Body of pancreas (tissue), 4 donors: ENCODE measurements at places on chromosomes 3 and 15. TPM values are rescaled to one million over a fixed set of nuclear protein-coding genes. Genes with fewer than 3 reads are reported as not detected.

DNA sequence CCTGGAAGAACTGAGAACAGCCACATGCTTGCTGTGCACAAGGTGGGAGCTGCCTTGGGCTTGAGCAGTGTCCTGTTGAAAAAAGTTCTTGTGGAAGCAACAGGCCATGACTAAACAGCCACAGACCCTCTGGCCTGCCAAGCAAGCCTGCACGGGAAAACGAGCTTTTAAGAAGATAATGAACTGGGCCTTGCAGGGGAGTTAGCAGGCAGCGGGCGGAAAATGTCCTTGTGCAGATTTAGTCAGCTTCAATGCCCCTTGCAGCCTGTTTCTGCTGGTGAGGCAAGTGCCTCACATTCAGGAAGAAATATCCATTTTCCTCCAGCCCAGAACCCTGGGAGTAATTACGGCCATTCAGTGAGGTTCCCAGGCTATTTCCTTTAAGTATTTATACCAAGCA lies 126.2 kb upstream of the KLHL25 start:
- H3K4me3 ChIP-seq = no peak overlapping the region
- DNase-seq = no peak
- H3K27me3 ChIP-seq = no peaks in the 10 kb centered on the region
- H3K4me1 ChIP-seq = no peaks in the 10 kb centered on the region

GRCh38 chr15:60854858-60855564 lies 374.1 kb downstream of the RORA start:
- H3K27ac ChIP-seq = no peak overlapping the region
- no peaks in the 10 kb centered on the region for H3K27me3 ChIP-seq
- H3K4me1 ChIP-seq = no peaks in the 10 kb centered on the region
- no peaks in the 10 kb centered on the region for H3K36me3 ChIP-seq

DNA sequence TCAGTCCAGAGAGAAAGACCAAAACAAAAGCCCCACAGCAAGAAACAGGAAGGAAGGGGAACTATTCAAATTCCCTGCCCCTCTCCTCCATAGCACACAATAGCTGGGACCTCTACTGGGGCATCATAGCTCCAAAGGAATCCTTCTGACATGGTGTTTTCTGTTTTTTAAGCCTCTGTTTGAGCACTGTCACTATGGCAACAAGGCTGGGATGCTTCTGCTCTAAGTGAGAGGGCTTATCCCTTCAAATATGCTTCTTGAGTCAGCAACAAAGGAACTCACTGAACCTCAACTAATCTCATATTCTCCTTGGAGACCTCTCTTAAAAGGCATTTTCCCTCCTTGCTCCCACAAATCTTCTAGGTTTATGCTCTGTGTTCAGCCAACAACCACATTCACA lies 40.5 kb downstream of the MYLK start:
- no peak overlapping the region for H3K4me3 ChIP-seq
- H3K4me1 ChIP-seq = no peaks in the 10 kb centered on the region
- no peak for DNase-seq
- no peak overlapping the region for H3K27ac ChIP-seq
- H3K27me3 ChIP-seq = no peaks in the 10 kb centered on the region

DNA sequence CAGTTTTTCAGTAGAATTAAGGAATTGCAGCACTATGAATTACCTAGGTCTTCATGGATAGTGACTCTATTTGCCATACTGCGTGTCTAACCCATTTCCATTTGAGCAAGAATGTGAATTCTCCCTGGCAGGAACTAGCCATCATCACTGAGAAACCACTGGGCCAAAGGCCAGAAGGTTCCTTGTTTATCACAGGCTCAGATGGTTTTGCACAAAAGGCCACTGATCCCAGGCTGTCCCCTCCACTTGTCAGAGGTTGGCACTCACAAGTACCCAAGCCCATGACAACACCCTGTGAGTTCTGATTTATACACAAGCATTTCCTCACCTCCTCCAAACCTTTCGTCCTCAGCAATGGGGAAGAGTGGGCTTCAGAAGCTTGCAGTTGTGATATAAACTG lies 131.8 kb downstream of the FOXB1 start:
- H3K4me1 ChIP-seq = no peaks in the 10 kb centered on the region
- no peak overlapping the region for H3K4me3 ChIP-seq
- no peak for DNase-seq
- H3K36me3 ChIP-seq = no peaks in the 10 kb centered on the region
- H3K27ac ChIP-seq = no peak overlapping the region

GRCh38 chr3:99218468-99218867 lies 317.0 kb upstream of the DCBLD2 start:
- no peaks in the 10 kb centered on the region for H3K36me3 ChIP-seq
- H3K27ac ChIP-seq = no peak overlapping the region
- no peak for DNase-seq
- H3K27me3 ChIP-seq = no peaks in the 10 kb centered on the region

GRCh38 chr3:52431459-52432223 lies 13.3 kb downstream of the SEMA3G start:
- peaks cover 4% of the 10 kb centered on the region for H3K4me1 ChIP-seq
- no peak overlapping the region for H3K4me3 ChIP-seq
- H3K36me3 ChIP-seq = no peaks in the 10 kb centered on the region
- H3K27ac ChIP-seq = no peak overlapping the region
- no peak for DNase-seq

DNA sequence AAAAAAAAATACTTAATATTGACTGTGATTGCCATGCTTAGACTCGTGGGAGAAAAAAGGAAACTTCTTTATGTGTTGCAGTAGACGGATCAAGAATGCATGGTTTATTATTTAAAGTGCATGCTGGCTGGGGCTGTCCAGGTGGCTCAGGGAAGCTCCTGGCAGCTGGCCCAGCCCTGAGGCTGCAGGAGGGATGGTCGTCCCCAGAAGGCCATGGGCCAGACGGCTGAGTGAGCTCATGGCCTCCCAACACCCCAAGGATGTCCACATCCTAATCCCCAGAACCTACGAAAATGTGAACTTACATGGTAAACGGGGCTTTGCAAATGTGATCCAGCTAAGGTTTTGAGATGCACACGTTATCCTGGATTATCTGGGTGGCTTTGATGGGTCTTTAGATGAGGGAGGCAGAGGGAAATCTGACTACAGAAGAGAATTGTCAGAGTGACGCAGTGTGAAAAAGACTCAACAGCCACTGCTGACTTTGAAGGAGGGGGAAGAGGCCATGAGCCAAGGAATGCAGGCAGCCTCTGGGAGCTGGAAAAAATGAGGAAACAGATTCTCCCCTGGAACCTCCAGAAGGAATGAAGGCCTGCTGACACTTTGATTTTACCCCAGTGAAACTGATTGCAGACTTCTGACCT lies 29.8 kb downstream of the ADAMTS17 start:
- DNase-seq = no peak
- no peak overlapping the region for H3K27ac ChIP-seq
- no peaks in the 10 kb centered on the region for H3K4me1 ChIP-seq
- H3K4me3 ChIP-seq = no peak overlapping the region
- H3K36me3 ChIP-seq = no peaks in the 10 kb centered on the region

DNA sequence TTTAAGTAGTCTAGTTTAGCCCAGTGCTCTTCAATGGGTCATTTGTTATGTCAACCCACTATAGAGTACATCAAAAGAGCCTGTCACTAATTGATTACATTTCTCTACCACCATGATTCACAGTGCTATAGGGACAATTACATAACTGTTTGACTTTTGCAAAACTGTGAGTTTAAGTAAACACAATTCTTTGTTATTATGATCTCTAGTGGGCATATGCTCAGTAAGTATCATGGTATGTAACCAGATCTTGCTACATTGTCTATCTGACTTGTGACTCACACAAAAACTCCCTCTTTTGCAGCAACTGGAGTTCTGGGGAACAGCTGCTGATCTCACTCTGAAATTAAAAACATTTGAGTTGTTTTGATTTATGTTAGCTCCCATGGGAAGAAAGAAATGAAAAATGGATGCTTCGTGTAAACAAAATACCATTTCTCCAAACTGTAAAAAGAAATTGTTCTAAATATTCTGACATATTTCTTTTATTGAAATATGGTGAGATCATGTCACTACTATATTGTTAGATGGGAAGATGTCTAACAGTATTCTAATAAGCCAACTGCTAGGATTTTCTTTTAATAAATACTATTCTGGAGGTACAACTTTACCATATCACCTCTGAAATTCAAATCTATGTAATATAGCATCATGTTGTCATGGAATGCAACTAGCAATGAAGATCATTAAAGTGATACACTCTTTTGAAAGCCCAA lies 470.4 kb downstream of the ROBO1 start:
- H3K27ac ChIP-seq = no peak overlapping the region
- no peak overlapping the region for H3K4me3 ChIP-seq
- H3K36me3 ChIP-seq = no peaks in the 10 kb centered on the region
- no peak for DNase-seq
- H3K4me1 ChIP-seq = no peaks in the 10 kb centered on the region

DNA sequence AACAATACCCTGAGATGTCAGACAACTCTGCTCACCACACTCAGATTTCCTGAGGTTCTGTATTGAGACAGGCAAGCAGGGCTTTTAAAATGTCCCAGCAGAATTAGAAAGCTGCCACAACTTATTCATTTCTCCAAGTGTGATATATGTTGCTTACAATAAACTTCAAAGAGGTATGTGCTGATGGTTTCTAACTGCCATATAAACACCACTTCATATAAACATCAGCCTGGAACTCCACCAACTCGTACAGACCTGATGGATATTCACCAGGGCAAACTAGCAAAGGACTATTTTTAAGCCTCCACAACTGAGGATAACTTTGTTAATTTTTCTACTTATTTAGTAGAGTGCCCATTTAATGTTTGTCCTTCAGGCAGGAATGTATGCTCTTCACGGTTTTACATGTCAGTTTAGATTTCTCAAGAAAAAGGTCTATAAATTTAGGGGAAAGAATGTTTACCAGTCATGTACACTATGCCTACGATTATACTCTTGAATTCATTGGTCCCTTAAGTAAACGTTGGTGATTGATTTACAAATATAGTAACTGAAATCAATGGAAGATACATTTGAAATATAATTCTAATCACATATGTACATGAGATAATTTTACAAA lies 109.6 kb upstream of the ABI3BP start:
- H3K4me3 ChIP-seq = no peak overlapping the region
- no peak overlapping the region for H3K27ac ChIP-seq
- no peaks in the 10 kb centered on the region for H3K36me3 ChIP-seq
- no peaks in the 10 kb centered on the region for H3K27me3 ChIP-seq
- DNase-seq = no peak
- no peaks in the 10 kb centered on the region for H3K4me1 ChIP-seq

- H3K36me3 ChIP-seq = no peaks in the 10 kb centered on the region
- H3K27me3 ChIP-seq = no peaks in the 10 kb centered on the region
- no peak for DNase-seq
- no peak overlapping the region for H3K4me3 ChIP-seq
- no peaks in the 10 kb centered on the region for H3K4me1 ChIP-seq
Observed at GRCh38 chr3:188452158-188452772, 298.3 kb downstream of the LPP start.

DNA sequence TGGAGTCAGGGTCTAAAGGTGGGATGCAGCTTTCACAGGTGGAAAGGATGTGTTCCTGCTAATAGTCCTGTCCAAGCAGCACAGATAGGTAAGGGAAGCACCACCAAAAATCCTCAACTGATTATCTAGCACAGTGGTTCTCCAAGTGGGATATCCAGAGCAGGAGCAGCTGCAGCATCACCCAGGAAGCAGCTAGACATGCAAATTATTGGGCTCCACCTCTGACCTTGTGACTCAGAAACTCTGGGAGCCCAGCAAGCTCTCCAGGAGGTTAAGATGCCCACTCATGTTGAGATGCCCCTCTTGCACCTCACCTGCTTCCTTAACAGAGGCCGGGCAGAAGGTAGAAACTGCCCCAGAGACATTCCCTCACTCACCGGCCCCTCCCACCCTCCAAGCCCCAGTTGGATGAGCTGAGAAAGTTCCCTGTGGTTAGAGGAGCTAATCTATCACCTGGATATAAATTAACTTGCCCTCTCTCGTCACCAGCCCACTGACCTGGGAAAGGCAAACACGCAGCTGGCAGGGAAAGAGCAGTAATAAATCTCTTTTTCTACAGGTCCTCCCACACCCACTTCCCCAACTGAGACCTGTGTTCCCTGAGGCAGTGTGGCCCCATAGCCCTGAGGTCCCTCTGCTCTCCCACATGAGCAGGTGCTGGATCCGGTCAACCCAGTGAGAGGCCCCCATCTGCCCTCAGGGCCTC lies 39.3 kb downstream of the ADCY5 start:
- DNase-seq = peak; percentile 70
- no peaks in the 10 kb centered on the region for H3K27me3 ChIP-seq
- H3K36me3 ChIP-seq = no peaks in the 10 kb centered on the region
- H3K27ac ChIP-seq = peak overlapping the region; percentile 64

- H3K36me3 ChIP-seq = no peaks in the 10 kb centered on the region
- no peak overlapping the region for H3K27ac ChIP-seq
- H3K4me1 ChIP-seq = no peaks in the 10 kb centered on the region
- H3K4me3 ChIP-seq = no peak overlapping the region
- no peak for DNase-seq
Observed at GRCh38 chr3:34793057-34793456, 846.3 kb upstream of the ARPP21 start.

GRCh38 chr15:36495456-36495991 lies 83.9 kb upstream of the CDIN1 start:
- no peaks in the 10 kb centered on the region for H3K27me3 ChIP-seq
- H3K36me3 ChIP-seq = no peaks in the 10 kb centered on the region
- no peak for DNase-seq
- no peak overlapping the region for H3K4me3 ChIP-seq
- H3K4me1 ChIP-seq = peaks cover 8% of the 10 kb centered on the region

GRCh38 chr3:4509043-4509442 lies 15.9 kb downstream of the ITPR1 start:
- H3K27me3 ChIP-seq = no peaks in the 10 kb centered on the region
- H3K4me3 ChIP-seq = no peak overlapping the region
- no peak for DNase-seq
- peaks cover 6% of the 10 kb centered on the region for H3K4me1 ChIP-seq

- no peak overlapping the region for H3K27ac ChIP-seq
- no peaks in the 10 kb centered on the region for H3K36me3 ChIP-seq
- DNase-seq = no peak
- H3K27me3 ChIP-seq = no peaks in the 10 kb centered on the region
Observed at GRCh38 chr15:80550908-80551260, 144.2 kb upstream of the ABHD17C start.

GRCh38 chr15:31267161-31268107 lies 59.2 kb upstream of the KLF13 start:
- no peaks in the 10 kb centered on the region for H3K36me3 ChIP-seq
- no peak overlapping the region for H3K4me3 ChIP-seq
- no peaks in the 10 kb centered on the region for H3K27me3 ChIP-seq
- DNase-seq = no peak
- peaks cover 31% of the 10 kb centered on the region for H3K4me1 ChIP-seq

Gene SLC22A14
- total RNA-seq = not detected

Gene FES
- total RNA-seq = 24.4 TPM

Gene SRPRB
- 39.4 TPM for total RNA-seq

Gene RYK
- total RNA-seq = 36.1 TPM

Gene AADAC
- 8.0 TPM for total RNA-seq

Gene EXOSC7
- total RNA-seq = 33.6 TPM

Gene NPAP1
- total RNA-seq = 0.33 TPM

Gene CPLX3
- total RNA-seq = not detected

Gene ST8SIA2
- total RNA-seq = not detected
